ENCODE measurements at places on chromosomes 12 and 14.
A peak's percentile ranks its signal among the peaks of the same experiment; 100 is the strongest.

GRCh38 chr12:111207761-111208160 lies 161.1 kb downstream of the PHETA1 start:
- no peak for DNase-seq

DNA sequence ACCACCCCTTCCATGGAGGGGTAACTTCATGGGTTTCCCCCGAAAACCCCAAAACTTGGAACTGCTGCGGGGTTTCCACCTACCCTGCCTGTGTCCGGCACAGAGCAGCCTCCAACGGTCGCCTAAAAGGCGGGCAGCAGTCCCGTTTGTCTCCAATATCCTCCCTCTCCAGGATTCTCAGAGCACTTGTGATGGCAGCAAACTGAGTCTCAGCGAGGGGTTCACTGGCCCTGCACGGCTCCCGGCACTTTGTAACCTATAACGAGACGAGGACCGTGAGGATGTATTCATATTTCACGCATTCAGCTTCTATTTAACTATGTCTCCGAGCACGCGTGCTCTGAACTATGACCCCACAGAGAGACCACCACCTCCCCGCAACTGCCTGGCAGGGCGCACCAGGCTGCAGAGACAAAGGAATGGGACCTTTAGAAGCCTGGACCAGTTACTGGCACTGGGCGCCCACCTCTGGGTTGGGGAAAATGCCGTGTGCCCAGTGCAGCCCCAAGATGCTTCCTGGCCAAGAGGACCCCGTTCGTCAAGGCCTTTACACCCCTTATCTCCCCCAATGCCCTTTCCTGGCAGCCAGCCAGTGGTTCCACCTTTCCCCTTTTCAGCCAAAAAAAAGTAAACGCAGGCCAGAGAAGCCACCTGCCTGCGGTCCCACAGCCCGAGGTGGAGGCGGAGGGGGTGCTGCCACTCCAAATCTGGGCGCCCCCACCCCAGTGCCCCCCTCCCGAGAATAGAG lies 173.1 kb upstream of the RTL1 start:
- no peak for DNase-seq

DNA sequence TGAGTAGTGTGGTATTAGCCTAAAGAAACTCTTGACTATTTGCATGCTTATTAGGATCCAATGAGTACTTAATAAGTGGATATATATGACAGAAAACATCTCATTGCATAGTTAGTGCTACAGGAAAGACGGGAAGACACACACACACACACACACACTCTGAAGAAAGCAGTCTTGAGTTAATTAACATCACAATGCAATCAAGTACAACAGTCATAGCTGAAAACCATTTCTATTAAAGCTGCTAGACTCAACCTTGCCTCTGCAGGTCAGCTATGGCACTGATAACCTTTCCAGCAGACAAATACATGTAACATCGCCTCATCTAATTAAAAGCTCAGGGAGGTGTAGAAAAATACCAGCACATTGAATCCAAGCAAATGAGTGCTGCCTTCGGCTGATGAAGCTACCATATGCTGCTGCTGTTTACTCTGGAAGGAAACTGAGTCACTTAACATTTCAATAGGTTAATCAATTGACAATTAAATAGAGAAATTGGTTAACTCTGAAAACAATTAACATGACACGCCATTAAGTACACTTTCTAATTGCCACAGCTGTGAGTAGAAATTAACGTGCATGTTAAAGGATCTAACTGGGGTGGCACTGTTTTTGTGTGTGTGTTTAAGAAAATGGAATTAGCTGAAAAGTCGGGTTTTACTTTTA lies 93.2 kb upstream of the OTX2 start:
- DNase-seq: no peak

DNA sequence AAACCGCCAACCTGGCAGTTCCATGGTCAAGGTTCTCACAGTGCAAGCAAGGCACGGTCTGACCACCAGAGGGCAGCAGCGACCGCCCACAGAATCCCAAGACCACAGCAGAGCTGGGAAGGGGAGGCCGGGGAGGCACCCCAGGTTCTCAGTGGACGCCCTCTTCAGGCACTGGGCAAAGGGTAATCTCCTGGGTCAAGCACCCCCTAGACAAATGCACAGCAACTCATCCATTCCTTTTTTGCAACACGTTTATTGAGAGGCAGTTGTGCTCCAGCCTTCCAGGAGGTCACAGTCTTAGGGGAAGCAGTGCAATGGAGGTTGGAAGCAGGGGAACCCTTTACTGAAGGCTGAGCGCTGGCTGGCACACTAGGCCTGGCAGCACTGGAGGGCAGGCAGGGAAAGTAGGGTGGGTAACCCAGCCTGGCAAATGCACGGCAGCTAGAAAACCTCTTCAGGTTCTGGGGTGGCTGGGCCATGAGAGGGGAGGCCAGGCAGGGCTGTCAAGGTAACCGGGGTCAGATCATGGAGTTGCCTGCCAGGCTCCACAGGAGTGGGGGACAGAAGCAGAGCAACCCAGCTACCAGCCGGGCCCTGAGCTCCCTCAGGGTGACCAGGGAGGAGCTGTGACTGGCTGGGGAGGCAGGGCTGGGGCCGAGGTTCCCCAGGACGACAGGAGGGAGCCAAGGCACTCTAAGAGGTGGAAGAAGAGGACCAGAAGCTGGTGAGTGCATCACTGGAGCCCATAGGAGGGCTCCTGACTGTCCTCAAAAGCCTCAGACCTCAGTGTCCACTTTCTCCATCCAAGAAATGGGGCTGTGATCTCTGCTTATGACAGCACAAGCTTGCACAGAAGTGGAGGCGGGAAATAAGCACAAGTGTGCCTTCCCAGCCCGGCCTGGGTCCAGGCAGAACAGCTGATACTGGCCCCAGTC lies 1.8 kb upstream of the RHOF start:
- peak; percentile 75 for DNase-seq

DNA sequence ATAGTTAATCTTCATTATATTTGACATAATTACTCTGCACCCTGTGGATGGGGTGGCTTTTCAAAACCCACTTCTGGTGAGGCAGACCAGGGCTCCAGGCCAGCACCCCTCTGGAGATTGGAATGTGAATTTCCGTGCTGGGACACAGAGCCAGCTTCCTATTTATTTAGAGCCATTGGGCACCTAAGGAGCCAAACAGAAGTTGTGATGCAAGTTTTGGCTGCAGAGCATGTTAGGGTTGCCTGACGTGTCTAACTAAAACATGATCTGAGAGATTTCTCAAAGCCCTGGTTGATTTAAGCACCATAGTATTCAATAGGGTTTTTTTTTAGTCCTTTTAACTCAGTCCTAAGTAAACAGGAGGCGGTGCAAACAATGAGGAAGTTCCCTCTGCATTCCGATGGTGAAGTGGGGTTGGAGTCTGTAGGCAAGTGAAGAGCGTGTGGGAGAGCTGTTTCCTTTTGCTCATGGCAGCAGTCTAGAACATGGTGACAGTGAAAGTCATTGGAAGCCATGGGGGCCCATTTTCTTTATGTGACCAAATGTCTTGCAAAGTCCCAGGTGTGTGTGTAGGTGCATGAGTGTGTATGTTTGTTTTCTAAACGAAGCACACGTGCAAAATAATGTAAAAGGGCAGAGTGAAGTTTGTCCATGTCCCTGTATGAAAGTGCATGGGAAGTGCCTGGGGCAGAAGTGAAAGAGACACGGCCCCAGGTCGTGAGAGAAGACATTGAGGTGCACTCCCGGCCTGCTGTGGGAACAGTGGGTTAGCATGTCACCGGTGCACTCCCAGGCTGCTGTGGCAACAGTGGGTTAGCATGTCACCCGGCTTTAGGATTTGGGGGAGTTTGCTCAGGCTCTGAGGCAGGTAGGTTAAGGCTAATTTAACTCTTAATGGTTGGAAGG lies 117.7 kb downstream of the PRKCH start:
- no peak for DNase-seq

DNA sequence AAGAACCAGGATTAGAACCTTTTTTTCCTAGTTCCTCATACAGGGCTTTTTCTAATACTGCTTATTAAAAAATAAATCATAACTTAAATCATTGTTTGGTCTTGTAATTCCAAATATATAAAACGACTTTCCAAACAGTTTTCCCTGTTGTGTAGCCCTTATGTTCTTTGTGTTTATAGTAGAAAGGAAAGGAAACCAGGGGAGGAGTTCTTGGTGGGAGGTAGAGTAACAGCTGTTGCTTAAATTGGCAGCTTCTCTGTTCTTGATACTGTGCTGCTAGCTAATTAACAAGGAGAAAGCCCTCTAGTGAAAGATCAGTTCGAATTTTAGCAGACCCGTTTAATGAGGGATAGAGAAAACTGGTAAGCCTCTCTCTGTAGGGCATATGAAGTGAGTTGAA lies 15.0 kb downstream of the SRP54 start:
- no peak for DNase-seq

DNA sequence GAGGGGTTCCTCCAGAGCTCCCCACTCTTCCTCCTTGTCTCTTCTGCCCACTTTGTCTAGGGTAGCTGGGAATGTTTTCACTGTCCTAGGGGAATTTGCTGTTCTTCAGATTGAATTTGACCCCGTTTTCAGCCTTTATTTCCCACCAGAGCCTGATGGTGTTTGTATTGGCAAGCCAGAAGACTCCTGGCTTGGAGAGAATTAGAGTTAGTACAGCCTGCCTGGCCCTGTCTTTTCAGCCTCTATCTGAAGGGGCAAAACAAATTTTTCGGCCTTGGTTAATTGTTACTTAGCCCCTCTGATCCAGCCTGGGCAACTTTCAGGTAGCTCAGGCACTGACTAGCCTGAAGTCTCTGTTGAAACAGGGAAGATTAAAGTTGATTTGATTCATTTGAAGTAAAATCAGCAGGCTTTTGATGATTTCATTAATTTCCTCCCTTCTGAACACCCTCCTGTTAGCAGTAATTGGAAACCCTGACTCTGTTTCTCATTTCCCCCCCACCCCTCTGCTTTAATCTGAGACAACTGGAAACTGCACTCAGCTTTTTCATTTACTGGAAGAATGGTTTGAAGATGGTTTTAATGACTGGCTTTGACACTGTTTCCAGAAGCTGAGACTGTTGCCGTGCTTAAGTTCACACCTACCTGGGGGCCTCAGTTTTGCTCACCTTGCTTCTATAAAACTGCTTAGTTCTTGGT lies 63.3 kb downstream of the SUSD6 start:
- DNase-seq: no peak

- no peak for DNase-seq
Measured at GRCh38 chr12:116126610-116127009, 150.9 kb downstream of the MED13L start.

GRCh38 chr14:52091928-52092327 lies 23.1 kb upstream of the NID2 start:
- no peak for DNase-seq

GRCh38 chr12:130322263-130322662 lies 15.4 kb upstream of the PIWIL1 start:
- no peak for DNase-seq

GRCh38 chr12:22625762-22626294 lies 857 bp downstream of the ETNK1 start:
- no peak for DNase-seq

DNA sequence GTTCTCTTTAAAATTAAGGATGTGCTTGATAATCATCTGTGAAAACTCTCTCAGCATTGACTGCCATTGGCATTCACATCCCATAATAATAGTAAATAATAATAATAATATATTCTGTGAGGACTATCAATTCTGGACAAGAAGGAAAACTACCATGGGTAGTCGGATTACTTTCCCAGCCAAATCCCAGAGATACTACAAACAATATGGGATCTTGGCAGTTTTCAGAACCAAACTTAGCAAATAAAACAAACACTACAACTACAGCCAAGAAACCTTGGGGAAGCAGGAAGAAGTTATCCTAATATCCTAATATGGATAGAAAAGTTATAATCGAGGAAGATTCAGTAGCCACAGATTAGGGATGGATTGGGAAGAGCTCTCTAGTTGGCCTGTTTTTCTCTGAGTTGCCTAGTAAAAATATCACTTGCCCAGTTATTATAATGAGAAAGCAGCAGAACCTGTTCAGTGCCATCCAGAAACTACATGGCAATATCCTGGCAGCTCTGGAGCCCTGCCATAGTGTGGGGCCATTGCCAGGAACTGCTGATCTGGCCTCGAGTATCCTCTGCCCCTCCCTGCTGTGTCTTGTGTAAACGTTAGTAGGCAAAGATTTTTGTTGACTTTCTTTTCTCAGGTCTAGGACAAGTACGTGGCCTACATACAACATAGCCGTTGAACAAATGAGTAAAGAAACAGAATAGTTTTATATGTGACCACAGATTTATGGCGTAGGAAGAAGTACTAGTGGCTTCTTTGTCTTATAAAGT lies 193.5 kb downstream of the SLC2A13 start:
- DNase-seq: no peak

DNA sequence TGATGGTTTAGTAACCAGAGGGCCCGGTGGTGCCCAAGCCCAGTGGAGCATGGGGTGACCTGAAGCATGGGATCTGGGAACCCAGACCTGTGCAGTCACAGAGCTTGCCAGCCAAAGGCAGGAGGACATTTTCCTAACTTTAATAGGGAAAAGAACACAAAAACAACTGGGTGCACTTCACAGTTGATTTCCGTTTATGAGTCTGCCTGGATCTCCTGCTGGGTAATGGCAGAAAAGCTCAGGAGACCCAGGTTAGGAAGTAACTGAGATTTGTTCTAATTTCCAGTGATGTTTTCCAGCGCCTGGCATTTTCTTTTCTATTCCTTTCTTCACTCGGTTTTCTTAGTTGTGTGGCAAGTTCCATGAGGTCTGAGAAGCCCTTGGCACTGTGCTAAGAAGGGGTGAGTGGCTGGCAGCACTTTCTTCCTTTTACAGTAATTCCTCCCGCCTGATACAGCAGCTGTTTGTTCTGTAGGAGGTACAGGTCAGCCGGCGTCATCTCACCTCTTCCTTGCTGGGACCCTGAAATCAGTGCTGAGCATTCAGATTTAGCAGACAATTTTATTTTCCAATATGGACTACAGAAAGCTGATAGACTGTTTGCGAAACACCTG lies 5.1 kb downstream of the CACNA1C start:
- no peak for DNase-seq

DNA sequence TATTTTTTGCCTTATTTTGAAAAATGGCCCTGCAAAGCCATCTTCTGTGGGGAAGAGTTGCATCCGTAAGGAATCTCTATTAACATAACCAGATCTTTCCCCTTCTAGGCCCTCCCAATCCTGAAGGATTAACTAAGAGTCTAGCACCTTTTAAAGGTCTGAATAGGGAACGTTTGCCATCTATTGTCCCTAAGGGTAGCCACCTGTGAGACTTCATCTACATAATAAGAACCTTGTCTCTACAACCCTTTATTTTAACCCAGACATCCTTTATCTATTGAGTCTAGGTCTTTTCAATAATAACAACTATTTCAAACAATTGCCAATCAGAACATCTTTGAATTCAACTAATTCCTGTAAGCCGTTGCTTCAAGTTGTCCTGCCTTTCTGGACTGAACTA lies 4.4 kb downstream of the EDDM3B start:
- DNase-seq: no peak

Data from T follicular helper cell (primary cell).